ENCODE measurements at places on chromosomes 3 and 15.

DNA sequence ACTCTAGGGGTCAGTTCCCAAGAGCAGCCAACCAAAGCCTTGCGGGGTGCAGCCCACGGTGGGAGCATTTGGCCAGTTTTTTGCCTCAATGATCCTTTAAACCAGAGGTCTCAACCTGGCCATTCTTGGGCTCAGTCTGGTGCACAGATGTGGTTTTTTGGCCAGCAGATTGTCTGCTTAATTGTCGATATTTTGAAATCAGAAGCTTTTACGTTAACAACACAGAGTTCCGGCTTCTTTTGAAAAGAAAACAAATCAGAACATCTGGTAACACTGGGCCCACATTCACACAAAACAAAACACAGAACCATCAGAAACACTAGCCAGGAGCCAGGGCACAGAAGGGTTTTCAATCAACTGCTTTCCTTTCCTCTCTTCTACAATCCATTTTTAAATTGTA is 127.7 kb downstream of the XXYLT1 start:
- DNase-seq = no peak

DNA sequence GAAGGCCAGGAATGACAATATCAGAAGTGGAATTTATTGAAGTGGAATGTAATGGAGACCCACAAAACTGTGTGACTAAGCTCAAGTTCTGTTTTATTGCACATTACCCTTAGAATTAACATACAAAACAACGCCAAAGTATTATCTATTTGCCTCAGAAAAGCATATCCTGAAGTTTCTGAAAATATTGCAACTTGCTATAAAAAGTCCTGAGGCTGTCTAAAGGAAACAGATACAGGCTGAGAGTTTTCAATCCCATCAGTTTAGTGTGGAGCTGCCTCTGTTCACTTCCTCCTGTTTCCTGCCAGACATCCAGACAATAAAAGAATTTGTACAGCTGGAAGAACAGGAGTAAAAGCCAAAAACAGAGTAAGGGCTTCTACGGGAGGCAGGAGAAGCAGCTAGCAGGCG is 108.8 kb downstream of the FBN1 start:
- no peak for DNase-seq

GRCh38 chr15:47588958-47589357 is 128.3 kb upstream of the SEMA6D start:
- DNase-seq = no peak

- no peak for DNase-seq
Measured at GRCh38 chr3:169931747-169932520, 20.6 kb downstream of the SAMD7 start.

- DNase-seq = no peak
Measured at GRCh38 chr3:171028779-171029232, 2.3 kb upstream of the SLC2A2 start.

- no peak for DNase-seq
Measured at GRCh38 chr3:49135499-49135898, 2.6 kb upstream of the LAMB2 start.

DNA sequence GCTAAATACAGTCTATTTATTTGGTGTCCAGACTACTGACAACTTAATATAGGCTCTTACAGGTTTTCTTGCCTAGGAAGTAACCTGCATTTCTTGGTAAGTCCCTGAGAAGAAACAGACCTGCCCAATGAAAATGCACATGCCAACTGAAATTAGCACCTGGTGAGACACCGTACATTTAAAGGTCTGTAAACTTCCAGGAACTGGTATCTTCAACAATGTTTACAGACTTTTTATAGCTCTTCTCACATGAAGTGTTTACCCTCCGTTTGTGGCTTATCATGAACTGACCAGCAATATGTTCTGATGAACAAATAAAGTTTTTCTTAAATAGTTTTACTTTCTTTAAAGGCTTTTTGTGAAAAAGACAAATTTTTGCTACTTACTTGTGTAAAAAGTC is 93.3 kb downstream of the PCCB start:
- peak; percentile 76 for DNase-seq

- no peak for DNase-seq
Measured at GRCh38 chr3:13507570-13508339, 27.6 kb downstream of the HDAC11 start.

DNA sequence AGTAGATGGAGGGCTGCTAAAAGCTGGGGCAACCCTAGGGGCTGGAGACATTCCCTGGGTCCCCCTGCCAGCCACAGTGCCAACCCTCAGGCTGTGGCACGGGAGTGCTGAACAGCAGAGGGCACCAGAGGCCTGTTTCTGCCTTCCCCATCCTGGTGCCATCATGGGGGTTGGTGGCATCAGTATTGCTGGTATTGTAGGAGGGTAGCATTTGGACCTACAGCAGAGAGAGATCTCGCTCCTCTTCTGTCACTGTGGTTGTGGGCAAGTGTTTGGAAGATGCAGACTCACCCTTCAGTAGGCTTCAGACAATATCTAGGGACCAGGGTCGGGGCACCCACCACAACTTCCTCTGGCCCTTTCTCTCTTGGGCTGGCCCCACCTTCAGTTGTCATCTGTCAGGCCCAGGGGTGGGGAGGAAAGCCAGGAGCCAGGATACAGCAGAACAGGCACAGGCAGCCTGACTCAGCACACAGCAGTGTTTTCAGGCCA is 123.5 kb downstream of the RPLP1 start:
- DNase-seq = peak; percentile 60

- no peak for DNase-seq
Measured at GRCh38 chr3:71785532-71786216, 726 bp upstream of the PROK2 start.

DNA sequence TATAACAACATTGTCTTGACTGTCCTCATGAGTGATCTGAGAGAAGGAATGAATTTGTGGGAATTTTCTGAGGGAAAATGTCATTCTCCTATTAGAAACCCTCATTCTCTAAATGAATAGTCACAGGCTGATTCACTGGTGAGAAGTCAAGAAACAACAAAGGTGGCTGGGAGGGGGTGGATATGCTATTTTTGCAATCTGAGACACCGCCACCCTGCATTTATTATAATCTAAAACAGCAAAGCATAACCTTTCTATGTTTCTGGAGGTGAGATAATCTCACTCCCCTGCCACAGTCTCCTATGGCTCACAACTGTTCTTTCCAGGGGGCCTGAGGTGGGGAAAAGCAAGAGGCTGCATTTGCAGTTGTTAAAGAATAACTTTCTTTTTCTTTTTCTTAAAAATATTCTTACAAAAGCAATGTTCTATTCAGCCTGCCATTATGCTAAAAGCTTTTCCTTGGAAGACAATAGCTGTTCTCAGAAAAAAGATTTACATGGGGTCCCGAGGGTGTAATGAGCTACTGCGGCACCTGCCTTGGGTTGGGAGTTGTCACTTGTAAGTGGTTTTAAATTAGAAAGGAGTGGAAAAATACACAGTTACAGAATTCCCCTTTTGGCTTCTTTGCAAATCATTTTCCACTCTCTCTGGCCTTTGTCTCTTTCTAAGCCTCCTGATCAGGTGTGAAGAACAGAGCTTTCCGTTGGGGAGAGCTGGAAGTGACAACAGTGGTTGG is 220.9 kb downstream of the AGBL1 start:
- DNase-seq = no peak
